ENCODE measurements at places on chromosomes 7 and 10.

DNA sequence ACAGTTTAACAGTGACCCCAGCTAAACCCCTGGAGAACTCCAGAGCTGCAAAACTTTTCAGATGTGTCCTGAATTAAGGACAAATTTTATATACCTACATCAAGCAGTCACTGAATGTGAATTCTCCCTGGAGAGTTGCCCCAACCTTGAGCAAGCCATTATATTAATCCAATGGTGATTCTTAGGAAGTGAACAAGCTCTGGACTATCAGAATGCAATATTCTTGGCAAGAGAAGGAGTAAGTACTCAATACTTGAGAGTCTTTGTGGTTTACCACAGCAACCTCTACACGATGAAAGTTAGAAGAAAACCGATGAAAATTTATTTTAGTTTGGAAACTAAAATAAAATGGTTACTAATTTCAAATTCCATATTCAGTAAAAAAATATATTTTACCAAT, 19.3 kb upstream of the ZNF365 start:
- no peak for DNase-seq

DNA sequence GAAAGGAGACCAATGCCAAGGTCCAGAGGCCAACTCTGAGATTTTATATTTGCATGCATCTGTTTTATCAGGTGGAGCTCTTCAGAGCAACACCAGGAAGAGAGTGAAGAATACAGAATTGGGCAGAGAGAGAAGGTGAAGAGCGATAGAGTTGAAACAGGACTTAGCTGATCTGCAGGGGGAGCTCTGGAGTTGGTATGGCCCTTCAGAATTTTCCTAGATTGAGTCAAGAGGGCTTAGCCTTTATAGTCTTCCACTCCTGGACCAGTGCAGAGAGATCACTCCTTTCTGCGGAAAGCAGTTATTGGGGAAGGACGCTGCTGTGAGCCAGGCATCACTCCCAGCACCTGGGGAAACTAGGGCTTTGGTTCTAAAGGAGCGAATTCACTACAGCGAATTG, 105.0 kb upstream of the DGKB start:
- DNase-seq = peak; percentile 29

DNA sequence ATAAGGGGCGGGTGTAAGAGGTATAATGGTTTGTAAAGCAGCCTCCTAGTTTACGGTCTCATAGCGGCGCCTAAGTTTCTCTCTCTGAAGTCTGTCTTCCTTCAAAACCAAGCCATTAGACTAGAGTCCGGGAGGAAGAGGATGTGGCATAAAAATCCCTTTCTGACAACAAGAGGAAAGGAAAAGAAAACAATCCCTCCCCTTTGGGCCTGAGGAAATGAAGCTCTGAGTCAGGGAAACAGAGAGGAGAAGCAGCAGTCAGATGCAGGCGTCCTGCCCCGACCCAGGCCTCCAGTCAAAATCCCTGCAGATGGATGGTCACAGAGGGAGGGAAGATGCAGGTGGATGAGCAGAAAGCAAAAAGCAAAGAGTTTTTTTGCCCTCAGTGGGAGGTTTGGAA, 23.7 kb downstream of the PARP12 start:
- DNase-seq = no peak

DNA sequence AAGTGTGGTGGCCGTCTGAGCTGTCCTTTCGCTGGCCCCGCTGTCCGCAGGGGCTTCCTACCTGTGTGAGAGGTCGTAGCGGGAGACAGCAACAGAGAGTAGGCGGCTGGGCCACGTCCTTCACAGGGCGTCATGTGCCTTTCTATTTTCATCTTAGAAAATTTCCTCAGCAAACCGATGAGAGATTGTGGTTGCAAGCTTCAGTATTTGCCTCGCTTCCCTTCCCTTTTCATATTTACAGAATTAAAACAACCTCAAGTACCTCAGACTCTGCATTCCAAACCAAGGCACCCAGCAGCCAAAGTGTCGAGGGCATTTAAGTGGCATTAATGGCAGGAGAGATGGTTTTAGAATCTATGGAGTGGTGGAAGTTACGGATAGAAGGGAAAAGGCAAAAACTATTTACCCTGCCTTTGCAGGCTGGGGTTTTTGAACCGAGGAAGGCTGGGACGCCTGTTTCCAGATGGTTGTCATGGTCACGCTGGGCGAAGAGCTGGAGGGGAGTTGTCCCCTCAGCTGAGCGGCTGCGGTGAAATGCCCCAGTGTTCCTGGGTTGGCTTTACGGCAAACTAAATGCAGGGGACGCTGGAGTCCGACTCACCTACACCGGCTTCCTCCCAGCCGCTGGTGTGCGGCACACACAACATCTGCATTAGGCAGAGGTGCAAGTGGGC, 41.9 kb downstream of the WIPI2 start:
- no peak for DNase-seq

GRCh38 chr10:5942001-5942400, 35.3 kb downstream of the IL15RA start:
- DNase-seq = no peak

GRCh38 chr7:136064081-136064480, 86.9 kb upstream of the MTPN start:
- DNase-seq = no peak

DNA sequence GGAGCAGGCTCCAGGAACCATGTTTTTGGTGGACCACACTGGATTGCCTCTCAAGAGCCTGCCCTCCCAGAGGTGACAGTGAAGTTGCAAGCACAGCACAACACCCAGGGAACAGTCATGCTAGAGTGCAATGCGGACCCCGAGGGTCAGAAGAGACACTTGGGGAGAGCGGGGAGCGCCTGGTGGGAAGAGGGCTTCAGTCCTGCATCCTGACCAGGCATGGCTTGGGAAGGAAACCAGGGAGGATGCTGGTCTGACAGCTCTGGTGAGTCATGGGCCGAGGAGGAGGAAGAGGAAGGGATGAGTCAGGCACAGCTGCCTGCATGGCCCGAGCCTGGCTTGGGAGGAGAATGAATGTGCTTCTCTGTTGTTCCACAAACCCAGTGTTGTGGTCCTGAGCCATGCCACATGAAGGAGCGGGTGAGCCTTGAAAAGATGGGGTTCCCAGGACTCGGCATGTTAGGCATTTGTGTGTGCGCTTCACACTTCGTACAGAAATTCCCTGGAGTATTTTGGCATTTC, 29.5 kb upstream of the ANKRD2 start:
- peak; percentile 89 for DNase-seq

DNA sequence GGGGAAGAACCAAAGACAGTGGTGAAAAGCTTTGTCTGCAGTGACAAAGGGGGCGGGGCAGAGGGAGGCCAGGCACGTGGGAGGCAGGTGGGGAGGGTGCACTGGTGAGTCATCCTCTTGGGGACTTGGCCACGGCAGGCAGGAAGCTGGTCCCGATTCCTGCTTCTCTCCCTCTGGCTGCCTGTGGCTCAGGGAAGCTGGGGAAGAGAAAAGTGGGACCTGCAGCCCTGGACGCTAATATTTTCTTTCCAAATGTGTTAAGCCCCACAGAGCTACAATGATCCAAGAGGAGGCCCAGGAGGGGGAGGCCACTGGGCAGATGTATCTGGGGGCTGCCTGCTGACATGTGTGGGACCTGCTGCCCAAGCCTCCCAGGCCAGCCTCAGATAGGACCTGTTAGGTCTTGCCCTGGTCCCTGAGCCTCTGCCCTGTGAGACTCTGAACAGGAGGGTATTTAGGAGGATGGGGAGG, 231.8 kb downstream of the KCNMA1 start:
- DNase-seq = peak; percentile 80

DNA sequence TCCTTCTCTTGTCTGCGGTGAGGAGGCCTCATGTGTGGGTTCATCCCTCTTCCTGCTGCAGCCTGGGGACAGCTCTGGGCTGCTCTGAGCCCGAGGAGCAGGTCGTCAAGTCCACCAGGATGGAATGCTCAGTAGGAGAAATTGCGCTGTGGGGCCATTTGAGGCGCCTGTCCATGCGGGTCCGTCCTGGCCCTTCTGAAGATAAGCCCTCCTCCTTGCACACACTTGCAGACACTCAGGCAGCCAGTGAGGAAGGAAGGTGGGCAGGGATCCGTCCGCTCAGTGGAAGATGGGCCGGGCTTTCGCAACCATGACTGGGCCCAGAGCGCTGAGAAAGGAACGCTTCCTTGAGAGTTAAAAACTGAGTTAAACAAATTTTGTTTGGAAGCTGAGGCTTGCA, 356.8 kb downstream of the GLRX3 start:
- DNase-seq = no peak

GRCh38 chr7:20197125-20197748, 19.9 kb downstream of the MACC1 start:
- DNase-seq = no peak

GRCh38 chr7:43856316-43856715, 13.0 kb downstream of the MRPS24 start:
- no peak for DNase-seq

GRCh38 chr7:138491612-138492386, 31.7 kb downstream of the TRIM24 start:
- DNase-seq = no peak

- no peak for DNase-seq
Measured at GRCh38 chr7:47782022-47782421, 166.2 kb downstream of the PKD1L1 start.

GRCh38 chr7:112160771-112161150, 45.4 kb downstream of the DOCK4 start:
- no peak for DNase-seq

DNA sequence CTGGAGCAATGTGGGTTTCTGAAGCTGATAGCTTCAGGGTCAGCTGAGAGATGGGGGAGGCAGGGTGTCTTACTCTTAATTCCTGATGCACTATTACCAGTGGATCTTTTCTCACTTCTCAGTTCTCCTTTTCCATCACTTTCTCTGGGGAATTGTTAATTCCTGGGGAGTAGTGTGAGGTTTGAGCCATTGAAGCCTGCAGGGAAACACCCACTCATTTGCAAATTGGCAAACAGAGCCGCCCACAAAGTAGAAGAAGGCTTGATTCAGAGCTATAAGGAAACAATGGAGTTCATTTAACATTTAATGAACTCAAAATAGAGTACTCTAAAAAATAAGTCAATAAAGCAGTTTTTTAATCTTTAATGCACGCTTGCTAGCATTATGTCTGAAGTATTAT, 4.3 kb upstream of the TECTB start:
- DNase-seq = peak; percentile 19

GRCh38 chr10:61197057-61197456, 253.1 kb upstream of the RHOBTB1 start:
- DNase-seq = no peak

DNA sequence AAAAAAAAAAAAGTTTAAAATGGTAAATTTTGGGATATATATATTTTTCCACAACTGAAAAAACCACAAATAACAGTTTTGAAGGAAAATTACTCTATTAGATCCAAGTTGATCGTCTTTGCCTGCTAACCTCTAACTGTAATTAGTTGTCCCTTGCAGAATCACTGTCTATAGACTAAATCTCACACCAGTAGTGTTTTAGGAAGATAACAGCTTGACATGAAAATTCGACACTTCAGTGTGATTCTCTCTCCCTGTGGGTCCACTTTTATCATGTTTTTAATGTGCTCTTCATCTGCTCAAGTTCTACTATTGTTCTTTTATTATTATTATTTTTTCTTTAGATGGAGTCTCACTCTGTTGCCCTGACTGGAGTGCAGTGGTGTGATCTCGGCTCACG, 24.5 kb upstream of the ARHGAP21 start:
- DNase-seq = no peak

DNA sequence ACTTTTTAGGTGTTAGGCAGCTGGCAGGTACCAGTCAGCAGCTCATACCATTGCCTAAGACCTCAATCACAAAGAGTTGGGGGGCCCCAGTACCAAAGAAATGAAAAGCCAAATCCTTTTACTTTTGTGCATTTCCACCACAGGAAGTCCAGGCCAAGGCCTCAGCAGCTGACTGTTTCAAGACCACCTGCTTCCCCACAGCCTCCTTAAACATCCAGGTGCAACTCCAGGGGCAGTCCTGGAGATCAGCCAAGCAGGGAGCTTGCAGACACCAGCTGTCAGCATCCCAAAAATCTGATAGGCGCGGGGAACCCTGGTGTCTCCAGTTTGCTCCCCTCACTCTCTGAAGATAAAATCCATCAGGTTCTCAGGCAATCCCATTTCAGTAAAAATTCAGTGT, 91.5 kb upstream of the EFCAB10 start:
- DNase-seq = no peak

- DNase-seq = no peak
Measured at GRCh38 chr7:158318511-158318913, 269.1 kb downstream of the PTPRN2 start.

GRCh38 chr7:94877731-94878670, 29.4 kb upstream of the PPP1R9A start:
- DNase-seq = no peak

Measured in NB4 (cell line).